Left lobe of liver (tissue), 2 donors: ENCODE measurements at places on chromosomes 12 and 14. TPM values are rescaled to one million over a fixed set of nuclear protein-coding genes. Genes with fewer than 3 reads are reported as not detected.

DNA sequence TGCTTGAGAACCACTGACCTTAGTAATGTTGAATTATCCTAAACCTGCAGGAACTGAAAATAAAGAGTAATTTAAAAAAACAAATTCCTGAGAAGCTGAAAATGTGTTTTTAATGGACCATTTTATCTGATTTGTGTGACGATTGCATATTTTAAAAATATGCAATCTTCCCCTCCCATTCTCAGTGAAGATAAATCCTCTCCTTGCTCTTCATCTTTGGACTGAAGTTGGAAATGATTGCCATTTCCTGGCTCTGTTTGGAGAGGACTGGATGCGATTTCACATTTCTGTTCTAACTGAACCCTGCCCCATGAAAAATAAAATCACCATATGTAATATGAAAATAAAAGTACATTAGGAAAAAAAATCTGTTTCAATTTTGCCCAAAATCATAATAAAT lies 216.3 kb downstream of the SLC6A15 start:
- no peak for DNase-seq

GRCh38 chr12:115811929-115812328 lies 465.6 kb downstream of the MED13L start:
- no peak for DNase-seq

DNA sequence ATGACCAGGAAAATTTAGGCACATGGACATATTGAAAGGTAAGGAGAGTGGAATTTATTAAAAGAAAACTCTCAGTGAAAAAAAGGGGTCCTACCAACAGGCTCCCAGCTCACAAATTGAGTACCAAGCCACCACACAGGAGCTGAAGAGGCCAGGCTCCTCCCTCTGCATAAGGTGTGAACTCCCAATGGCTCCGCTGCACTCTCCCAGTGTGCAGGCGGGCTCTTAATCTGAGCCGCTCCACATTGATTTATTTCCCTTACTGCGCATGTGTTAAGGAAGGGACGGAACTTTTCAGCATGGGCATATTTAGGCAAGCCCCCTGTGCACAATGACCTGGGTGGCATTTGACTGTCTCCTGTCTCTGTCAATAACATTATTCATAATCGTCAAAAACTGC lies 68.6 kb upstream of the PLEKHG7 start:
- no peak for DNase-seq

The EMP1 gene
- total RNA-seq = 11.6 TPM

The KLHL33 gene
- total RNA-seq = 0.20 TPM
